Right atrium auricular region (tissue), 2 donors: ENCODE measurements at places on chromosomes 6 and 20. TPM values are rescaled to one million over a fixed set of nuclear protein-coding genes. Genes with fewer than 3 reads are reported as not detected.
A peak's percentile ranks its signal among the peaks of the same experiment; 100 is the strongest.

DNA sequence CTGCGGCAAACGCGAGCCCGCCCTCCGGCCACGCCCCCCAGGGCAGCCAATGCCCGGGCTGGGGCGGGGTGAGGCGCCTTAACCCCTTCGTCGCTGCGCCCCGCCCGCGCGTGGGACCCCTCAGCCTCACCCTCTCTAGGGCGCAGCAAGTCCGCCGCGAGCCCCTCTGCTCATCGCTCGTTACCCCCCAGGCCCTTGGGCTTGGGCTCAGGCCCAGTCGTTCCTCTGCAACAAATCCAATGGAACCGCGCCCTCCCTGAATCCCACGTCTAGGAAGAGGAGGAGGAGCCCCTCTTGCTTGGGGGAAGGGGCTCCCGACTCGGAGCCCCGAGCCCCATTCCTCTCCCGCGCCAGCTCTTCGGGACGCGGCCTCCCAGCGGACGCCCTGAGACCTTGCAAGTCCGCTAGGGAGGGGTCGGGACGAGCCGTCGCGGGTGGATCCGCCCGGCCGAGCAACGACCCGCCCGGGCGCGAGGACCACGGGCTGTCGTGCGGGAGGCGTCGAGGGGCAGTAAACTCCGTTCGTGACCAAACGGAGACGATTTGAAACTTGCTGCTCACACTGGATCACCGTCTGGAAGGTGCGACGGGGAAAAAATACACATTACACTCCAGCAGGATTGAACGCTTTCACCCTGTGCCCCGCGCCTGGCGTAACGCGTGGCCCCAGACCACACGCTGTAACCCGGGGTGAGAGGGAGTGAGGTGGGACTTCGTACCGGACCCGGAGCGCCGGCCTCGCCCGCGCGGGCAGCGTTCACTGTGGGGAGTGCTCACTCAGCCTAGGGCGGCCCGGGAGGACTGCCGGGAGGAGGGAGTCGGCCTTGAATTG, 477 bp upstream of the LZTS3 start:
- H3K27ac ChIP-seq = peak overlapping the region; percentile 80
- no peaks in the 10 kb centered on the region for H3K36me3 ChIP-seq
- peak overlapping the region; percentile 92 for H3K4me3 ChIP-seq
- no peaks in the 10 kb centered on the region for H3K27me3 ChIP-seq

- H3K27ac ChIP-seq = no peak overlapping the region
- H3K4me1 ChIP-seq = no peaks in the 10 kb centered on the region
- H3K27me3 ChIP-seq = no peaks in the 10 kb centered on the region
- H3K36me3 ChIP-seq = no peaks in the 10 kb centered on the region
- no peak overlapping the region for H3K4me3 ChIP-seq
Observed at GRCh38 chr6:149007846-149008245, 261.0 kb downstream of the UST start.

- peak; percentile 72 for DNase-seq
- H3K4me1 ChIP-seq = no peaks in the 10 kb centered on the region
- peak overlapping the region; percentile 6 for H3K27ac ChIP-seq
- H3K4me3 ChIP-seq = no peak overlapping the region
- H3K27me3 ChIP-seq = no peaks in the 10 kb centered on the region
Observed at GRCh38 chr6:108621117-108621516, 60.4 kb downstream of the FOXO3 start.

GRCh38 chr20:4025679-4026078, 10.3 kb upstream of the RNF24 start:
- no peak overlapping the region for H3K4me3 ChIP-seq
- no peaks in the 10 kb centered on the region for H3K4me1 ChIP-seq
- DNase-seq = no peak

- no peaks in the 10 kb centered on the region for H3K4me1 ChIP-seq
- no peak overlapping the region for H3K4me3 ChIP-seq
- DNase-seq = no peak
- peak overlapping the region; percentile 55 for H3K27ac ChIP-seq
- H3K36me3 ChIP-seq = no peaks in the 10 kb centered on the region
Observed at GRCh38 chr6:39824030-39824926, 32.1 kb downstream of the DAAM2 start.

- no peak for DNase-seq
- H3K4me3 ChIP-seq = no peak overlapping the region
- no peak overlapping the region for H3K27ac ChIP-seq
- H3K36me3 ChIP-seq = no peaks in the 10 kb centered on the region
- no peaks in the 10 kb centered on the region for H3K4me1 ChIP-seq
Observed at GRCh38 chr6:163992701-163993100, 578.2 kb downstream of the QKI start.

- H3K4me3 ChIP-seq = no peak overlapping the region
- no peaks in the 10 kb centered on the region for H3K27me3 ChIP-seq
- peak overlapping the region; percentile 85 for H3K27ac ChIP-seq
- H3K36me3 ChIP-seq = no peaks in the 10 kb centered on the region
Observed at GRCh38 chr20:34976286-34976685, 20.6 kb downstream of the MYH7B start.

- no peak overlapping the region for H3K27ac ChIP-seq
- no peak overlapping the region for H3K4me3 ChIP-seq
- H3K27me3 ChIP-seq = no peaks in the 10 kb centered on the region
- H3K4me1 ChIP-seq = peaks cover 9% of the 10 kb centered on the region
Observed at GRCh38 chr6:132464538-132465256, 48.2 kb downstream of the STX7 start.

DNA sequence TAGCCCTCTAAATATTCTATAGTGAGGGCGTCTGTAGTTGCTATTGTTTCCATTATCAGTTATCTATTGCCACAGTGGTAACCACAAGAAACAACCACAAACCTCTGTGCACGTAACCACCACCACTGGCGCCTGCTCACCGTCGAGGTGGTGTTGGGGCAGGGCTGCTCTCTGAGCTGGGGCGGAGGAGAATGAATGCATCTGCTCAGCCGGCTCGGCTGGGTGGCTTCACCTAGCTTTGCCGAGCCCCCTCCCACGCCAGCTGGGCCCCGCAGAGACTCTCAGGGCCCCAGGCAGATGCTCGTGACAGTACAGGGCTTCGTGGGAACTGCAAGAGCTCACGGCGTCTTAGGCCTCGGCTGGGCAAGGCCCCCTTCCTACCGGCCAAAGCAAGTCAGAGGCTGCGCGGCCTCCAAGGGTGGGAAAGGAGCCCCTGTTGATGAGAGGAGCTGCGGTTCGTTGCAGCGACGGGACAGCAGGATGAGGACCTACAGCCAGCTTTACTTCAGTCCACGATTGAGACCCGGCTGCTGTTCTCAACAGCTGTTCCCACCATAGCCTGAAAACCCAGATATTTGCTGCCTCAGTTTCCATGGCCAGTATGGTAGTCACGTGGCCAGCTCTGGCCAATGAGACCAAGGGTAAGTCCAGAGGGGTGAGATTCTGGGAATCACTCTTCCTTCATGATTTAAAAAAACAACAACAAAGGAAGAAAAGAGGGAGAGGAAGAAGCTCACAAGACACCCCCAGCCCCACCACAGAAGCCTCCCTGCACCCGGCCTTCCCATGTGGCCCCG, 120.2 kb upstream of the AFDN start:
- DNase-seq = no peak

- no peaks in the 10 kb centered on the region for H3K27me3 ChIP-seq
- no peaks in the 10 kb centered on the region for H3K4me1 ChIP-seq
- no peak for DNase-seq
- H3K36me3 ChIP-seq = no peaks in the 10 kb centered on the region
Observed at GRCh38 chr6:53896196-53896595, 101.4 kb downstream of the LRRC1 start.

DNA sequence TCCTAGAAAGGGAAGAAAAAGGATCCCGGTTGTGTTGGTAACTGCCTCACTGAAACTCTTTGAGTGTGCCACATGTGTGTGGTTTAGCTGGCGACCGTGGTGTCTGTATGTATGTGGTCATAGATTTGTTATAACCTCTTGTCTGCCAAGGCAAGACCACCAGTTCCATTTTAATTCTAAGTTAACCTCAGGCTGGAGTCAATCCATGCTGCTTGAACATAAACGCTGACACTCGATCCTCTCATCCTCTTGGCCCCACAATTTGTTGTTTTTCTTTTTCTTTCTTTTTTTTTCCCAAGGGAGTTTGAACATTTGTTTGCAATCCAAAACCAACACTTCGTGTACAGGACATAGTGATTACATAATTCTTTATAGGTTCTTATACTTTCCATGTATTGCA, 318.9 kb upstream of the JAG1 start:
- H3K27ac ChIP-seq = no peak overlapping the region
- H3K27me3 ChIP-seq = no peaks in the 10 kb centered on the region
- H3K4me3 ChIP-seq = no peak overlapping the region
- H3K36me3 ChIP-seq = no peaks in the 10 kb centered on the region
- no peak for DNase-seq

DNA sequence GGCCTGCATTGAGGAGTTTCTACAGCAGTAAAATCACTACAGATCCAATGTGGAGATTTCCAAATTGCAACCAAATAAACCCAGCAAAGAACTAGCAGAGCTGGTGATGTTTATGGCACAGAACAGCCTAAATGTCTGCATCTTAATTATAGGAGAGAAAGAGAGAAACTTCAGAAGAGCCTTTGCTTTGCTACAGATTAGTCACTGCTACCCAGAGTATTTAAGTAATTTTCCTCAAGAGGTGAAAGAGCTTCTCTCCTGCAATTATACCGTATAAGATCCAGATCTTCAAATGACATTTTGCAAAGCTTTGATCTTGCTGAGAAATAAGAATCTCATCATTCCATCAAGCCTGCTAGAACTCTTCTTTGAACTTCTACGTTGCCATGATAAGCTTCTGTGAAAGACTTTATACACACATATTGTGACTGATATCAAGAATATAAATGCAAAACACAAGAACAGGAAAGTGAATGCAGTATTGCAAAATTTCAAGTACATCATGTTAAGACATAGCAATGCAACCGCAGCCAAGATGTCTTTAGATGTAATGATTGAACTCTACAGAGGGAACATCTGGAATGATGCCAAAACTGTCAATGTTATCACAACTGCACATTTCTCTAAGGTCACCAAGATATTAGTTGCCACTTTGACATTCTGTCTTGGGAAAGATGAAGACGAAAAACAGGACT, 48.0 kb downstream of the MKKS start:
- no peaks in the 10 kb centered on the region for H3K4me1 ChIP-seq
- H3K27ac ChIP-seq = no peak overlapping the region
- H3K4me3 ChIP-seq = no peak overlapping the region
- no peaks in the 10 kb centered on the region for H3K36me3 ChIP-seq
- no peaks in the 10 kb centered on the region for H3K27me3 ChIP-seq

- no peak overlapping the region for H3K27ac ChIP-seq
- H3K36me3 ChIP-seq = no peaks in the 10 kb centered on the region
- H3K4me3 ChIP-seq = no peak overlapping the region
- no peaks in the 10 kb centered on the region for H3K4me1 ChIP-seq
- no peaks in the 10 kb centered on the region for H3K27me3 ChIP-seq
- DNase-seq = no peak
Observed at GRCh38 chr6:78749326-78749725, 118.0 kb upstream of the IRAK1BP1 start.

GRCh38 chr6:20698675-20699074, 164.4 kb downstream of the CDKAL1 start:
- no peak overlapping the region for H3K4me3 ChIP-seq
- no peak for DNase-seq
- H3K4me1 ChIP-seq = no peaks in the 10 kb centered on the region

- no peaks in the 10 kb centered on the region for H3K36me3 ChIP-seq
- peaks cover 7% of the 10 kb centered on the region for H3K4me1 ChIP-seq
- no peak overlapping the region for H3K4me3 ChIP-seq
- no peak for DNase-seq
Observed at GRCh38 chr6:7341989-7342742, 29.2 kb upstream of the SSR1 start.

DNA sequence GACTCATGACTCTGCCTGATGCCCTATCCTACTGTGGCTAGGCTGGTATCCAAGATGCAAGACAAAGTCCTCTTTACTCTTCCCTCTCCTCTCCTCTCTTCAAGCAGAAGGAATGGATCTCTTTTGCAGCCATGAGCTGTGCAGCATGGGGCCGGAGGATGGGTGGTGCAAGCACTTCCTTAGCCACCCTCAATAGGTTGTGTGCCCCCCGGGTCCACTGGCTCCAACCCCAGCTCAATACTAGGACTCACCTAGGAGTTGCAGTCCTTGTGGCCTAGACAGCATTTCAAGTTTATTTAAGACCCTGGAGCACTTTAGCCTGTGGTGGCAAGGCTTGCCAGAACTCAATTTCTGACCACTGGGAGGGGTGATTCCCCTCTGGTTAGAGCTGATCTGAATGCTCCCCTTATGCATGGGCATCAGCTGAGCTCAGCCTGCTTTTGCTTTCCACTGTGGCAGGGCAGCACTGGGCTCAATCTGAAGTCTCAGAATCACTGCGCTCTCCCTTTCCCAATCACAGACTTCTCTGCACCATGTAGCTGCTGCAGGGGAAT, 29.0 kb upstream of the GRM4 start:
- H3K27me3 ChIP-seq = no peaks in the 10 kb centered on the region
- no peaks in the 10 kb centered on the region for H3K36me3 ChIP-seq
- no peak for DNase-seq
- H3K4me3 ChIP-seq = no peak overlapping the region

DNA sequence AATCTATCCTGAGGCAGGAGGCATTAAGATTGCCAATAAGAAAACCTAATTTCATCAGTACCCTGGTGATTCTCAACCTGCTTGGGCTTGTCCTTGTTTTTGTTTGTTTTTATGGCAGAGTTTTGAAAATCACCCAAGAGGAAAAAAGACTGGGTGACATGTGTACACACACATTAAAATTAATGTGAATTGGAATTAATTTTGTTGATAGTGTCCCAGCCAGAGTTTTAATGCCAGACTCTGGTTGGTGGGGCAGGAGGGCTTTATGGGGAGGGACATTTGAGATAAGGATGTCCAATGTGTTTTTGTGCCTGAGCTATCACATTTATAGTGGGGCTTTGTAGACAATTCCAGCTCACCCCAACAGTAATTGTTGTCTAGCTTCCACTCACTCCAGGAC, 184.6 kb downstream of the ID4 start:
- H3K4me1 ChIP-seq = no peaks in the 10 kb centered on the region
- H3K27me3 ChIP-seq = no peaks in the 10 kb centered on the region
- no peak for DNase-seq
- no peaks in the 10 kb centered on the region for H3K36me3 ChIP-seq
- H3K4me3 ChIP-seq = no peak overlapping the region

GRCh38 chr20:17759449-17759848, 59.7 kb downstream of the BANF2 start:
- no peak overlapping the region for H3K27ac ChIP-seq
- no peak for DNase-seq
- no peaks in the 10 kb centered on the region for H3K4me1 ChIP-seq
- H3K4me3 ChIP-seq = no peak overlapping the region
- no peaks in the 10 kb centered on the region for H3K27me3 ChIP-seq

- no peaks in the 10 kb centered on the region for H3K36me3 ChIP-seq
- DNase-seq = no peak
- H3K4me1 ChIP-seq = no peaks in the 10 kb centered on the region
- no peaks in the 10 kb centered on the region for H3K27me3 ChIP-seq
- no peak overlapping the region for H3K27ac ChIP-seq
- no peak overlapping the region for H3K4me3 ChIP-seq
Observed at GRCh38 chr6:38806271-38806670, 91.2 kb downstream of the DNAH8 start.

GRCh38 chr20:10940941-10941340, 267.1 kb upstream of the JAG1 start:
- no peaks in the 10 kb centered on the region for H3K36me3 ChIP-seq
- DNase-seq = no peak
- H3K4me1 ChIP-seq = no peaks in the 10 kb centered on the region
- no peak overlapping the region for H3K27ac ChIP-seq
- no peaks in the 10 kb centered on the region for H3K27me3 ChIP-seq
- no peak overlapping the region for H3K4me3 ChIP-seq

The SRSF12 gene
- not detected for total RNA-seq

The ATRN gene
- total RNA-seq = 28.1 TPM

The KHDC1 gene
- 1.8 TPM for total RNA-seq

The ULBP2 gene
- 0.82 TPM for total RNA-seq

The SLC23A2 gene
- 9.8 TPM for total RNA-seq
